ENCODE measurements at places on chromosomes 16 and 17. TPM values are rescaled to one million over a fixed set of nuclear protein-coding genes. Genes with fewer than 3 reads are reported as not detected.

DNA sequence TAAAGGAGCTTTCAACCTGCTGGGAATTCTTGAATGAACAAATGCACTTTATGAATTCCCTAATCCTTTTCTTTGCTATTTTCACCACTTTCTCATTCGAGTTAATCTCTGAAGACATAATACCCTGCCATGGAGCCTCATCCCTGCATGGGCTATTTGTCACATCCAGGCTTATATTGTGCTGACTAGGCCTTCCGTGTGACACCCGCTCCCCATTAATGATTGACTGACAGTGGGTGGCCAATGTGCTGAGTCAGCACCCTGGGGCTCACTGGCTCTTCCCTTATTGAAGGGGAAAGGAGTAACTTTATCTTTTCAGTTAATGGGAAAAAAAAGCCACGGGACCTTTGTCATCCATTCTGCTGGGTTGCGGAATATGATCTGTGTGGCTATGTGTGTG, 1024.8 kb upstream of the EEF2KMT start:
- no peaks in the 10 kb centered on the region for H3K27me3 ChIP-seq
- no peaks in the 10 kb centered on the region for H3K36me3 ChIP-seq

GRCh38 chr17:39794249-39794970, 56.7 kb downstream of the GRB7 start:
- peak; percentile 60 for DNase-seq
- peak overlapping the region; percentile 31 for H3K4me3 ChIP-seq
- H3K36me3 ChIP-seq = peaks cover 36% of the 10 kb centered on the region
- H3K27ac ChIP-seq = peak overlapping the region; percentile 86
- H3K4me1 ChIP-seq = peaks cover 64% of the 10 kb centered on the region
- no peaks in the 10 kb centered on the region for H3K27me3 ChIP-seq

GRCh38 chr16:53309457-53309856, 124.8 kb upstream of the RBL2 start:
- H3K36me3 ChIP-seq = peaks cover 20% of the 10 kb centered on the region
- H3K4me3 ChIP-seq = no peak overlapping the region
- no peaks in the 10 kb centered on the region for H3K4me1 ChIP-seq
- DNase-seq = no peak

GRCh38 chr17:12282056-12282455, 261.4 kb downstream of the MAP2K4 start:
- no peaks in the 10 kb centered on the region for H3K27me3 ChIP-seq
- no peak overlapping the region for H3K27ac ChIP-seq
- H3K4me1 ChIP-seq = no peaks in the 10 kb centered on the region

GRCh38 chr16:68490829-68491575, 42.7 kb upstream of the SMPD3 start:
- no peak overlapping the region for H3K4me3 ChIP-seq
- no peaks in the 10 kb centered on the region for H3K4me1 ChIP-seq
- H3K27me3 ChIP-seq = peaks cover 16% of the 10 kb centered on the region

- no peak overlapping the region for H3K4me3 ChIP-seq
- no peaks in the 10 kb centered on the region for H3K4me1 ChIP-seq
- no peak for DNase-seq
- H3K36me3 ChIP-seq = no peaks in the 10 kb centered on the region
- H3K27ac ChIP-seq = no peak overlapping the region
Measured at GRCh38 chr17:17343160-17343735, 40.1 kb downstream of the NT5M start.

DNA sequence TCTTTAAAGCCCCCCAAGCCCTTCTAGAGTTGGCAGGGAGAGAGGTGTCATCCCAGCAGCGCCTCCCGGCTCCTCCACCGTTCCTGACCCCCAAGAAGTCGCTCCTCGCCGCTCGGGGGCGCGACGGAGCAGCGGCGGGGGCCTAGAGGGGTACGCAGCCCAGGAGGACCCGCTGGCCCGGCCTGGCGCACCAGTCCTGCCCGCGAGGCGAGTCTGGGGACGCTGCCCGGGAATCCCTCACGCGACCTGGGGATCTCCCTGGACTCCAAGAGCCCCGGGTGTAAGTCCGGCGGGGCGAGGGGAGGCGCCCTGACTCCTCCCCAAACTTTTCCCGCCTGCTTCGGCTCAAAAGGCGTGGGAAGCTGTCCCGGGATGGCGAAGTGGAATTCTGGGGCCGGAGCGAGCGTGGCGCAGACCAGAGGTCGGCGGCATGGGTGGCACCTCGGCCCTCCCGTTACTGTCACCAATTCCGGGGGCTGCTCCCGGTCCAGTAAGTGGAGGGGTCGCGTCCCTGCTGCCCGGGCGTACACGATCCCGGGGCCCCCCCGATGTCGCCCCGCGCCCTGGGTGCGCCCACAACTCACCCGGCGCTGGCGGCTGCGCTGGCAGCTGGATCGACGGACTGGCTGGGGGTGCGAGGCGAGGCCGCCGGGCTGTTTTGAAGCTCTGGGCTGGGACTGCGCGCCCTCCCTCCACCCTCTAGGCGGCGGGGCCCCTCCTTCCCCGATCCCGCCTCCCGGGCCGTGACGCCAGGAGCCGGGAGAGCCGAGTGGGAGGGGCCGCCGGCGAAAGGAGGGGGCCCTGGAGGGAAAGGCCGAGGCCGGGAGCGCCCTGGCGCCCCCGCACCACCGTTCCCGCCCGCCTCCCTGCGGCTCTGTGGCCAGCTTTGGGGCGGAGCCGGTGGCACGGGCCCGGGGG, at the start of gene EMP2:
TSS of gene EMP2 (minus strand) at position 634 of the 918 bp plus-strand sequence. CDS start 32,981 bp downstream, outside the sequence.
- no peak within 1 kb of the TSS for H3K27ac ChIP-seq
- H3K4me3 ChIP-seq = no peak within 1 kb of the TSS
- H3K4me1 ChIP-seq = no peaks in the 10 kb centered on the region
- no peak for DNase-seq
- peaks cover 53% of the 10 kb centered on the region for H3K27me3 ChIP-seq
- no peaks in the 10 kb centered on the region for H3K36me3 ChIP-seq

DNA sequence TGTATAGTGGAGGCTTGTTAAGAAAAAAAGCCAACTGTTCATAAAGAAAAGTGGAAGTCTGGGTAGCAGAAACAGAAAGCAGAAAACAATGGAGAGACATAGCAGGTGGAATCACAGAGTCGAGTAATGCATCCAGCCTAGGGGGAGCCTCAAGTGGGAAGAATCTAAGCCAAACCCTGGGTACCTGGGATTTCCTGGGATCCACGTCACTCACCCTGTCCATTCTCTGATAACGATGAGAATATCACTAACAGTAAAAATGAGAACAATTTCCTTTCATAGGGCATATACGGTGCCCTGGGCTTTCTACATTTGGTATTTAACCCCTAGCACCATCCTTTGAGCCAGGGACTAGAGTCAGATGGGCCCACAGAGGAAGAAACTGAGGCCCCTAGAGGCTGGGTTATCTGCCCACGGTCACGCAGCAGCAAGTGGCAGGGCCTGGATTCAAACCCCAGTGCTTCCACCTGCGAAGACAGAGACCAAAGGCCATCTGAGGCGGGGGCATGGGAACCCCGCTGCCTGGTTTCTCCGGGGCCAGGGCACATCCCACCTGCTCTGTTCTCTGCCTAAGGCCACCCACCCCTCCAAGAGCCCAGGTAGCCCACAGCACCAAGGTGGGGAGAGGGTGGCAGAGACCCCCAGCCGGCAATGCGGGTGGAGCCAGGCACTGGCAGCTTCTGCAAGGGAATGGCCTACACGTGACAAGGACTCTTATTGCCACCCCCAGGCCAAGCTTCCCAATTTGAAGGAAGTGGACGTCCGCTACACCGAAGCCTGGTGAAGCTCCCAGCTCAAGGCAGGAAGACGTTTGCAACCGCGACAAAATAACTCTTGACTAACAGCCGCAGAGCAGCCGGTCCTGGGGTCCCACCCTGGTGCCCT, 69.8 kb upstream of the PLCG2 start:
- H3K36me3 ChIP-seq = peaks cover 10% of the 10 kb centered on the region
- H3K27ac ChIP-seq = no peak overlapping the region
- DNase-seq = no peak
- H3K27me3 ChIP-seq = no peaks in the 10 kb centered on the region

DNA sequence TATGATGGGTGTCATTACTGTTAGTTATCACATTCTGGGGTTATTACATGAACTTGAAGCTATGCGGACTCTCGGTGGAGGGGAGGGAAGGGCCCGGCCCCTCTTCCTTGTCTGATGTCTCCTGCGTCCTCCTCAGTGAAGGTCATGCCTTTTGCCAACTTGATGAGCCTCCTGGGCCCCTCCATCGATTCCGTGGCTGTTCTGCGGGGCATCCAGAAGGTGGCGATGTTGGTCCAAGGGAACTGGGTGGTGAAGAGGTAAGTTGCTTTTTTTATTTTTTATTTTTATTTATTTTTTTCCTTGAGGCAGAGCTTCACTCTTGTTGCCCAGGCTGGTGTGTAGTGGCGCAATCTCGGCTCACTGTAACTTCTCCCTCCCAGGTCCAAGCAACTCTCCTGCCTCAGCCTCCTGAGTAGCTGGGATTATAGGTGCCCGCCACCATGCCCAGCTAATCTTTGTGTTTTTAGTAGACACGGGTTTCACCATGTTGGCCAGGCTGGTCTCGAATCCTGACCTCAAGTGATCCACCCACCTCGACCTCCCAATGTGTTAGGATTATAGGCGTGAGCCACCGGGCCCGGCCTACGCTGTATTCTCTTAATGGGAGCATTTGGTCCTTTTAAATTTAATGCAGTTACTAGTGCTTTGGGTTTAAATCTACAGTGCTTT, 21.6 kb downstream of the POLR3E start:
- peaks cover 23% of the 10 kb centered on the region for H3K36me3 ChIP-seq
- no peaks in the 10 kb centered on the region for H3K27me3 ChIP-seq
- no peak overlapping the region for H3K27ac ChIP-seq
- peaks cover 2% of the 10 kb centered on the region for H3K4me1 ChIP-seq
- H3K4me3 ChIP-seq = no peak overlapping the region

DNA sequence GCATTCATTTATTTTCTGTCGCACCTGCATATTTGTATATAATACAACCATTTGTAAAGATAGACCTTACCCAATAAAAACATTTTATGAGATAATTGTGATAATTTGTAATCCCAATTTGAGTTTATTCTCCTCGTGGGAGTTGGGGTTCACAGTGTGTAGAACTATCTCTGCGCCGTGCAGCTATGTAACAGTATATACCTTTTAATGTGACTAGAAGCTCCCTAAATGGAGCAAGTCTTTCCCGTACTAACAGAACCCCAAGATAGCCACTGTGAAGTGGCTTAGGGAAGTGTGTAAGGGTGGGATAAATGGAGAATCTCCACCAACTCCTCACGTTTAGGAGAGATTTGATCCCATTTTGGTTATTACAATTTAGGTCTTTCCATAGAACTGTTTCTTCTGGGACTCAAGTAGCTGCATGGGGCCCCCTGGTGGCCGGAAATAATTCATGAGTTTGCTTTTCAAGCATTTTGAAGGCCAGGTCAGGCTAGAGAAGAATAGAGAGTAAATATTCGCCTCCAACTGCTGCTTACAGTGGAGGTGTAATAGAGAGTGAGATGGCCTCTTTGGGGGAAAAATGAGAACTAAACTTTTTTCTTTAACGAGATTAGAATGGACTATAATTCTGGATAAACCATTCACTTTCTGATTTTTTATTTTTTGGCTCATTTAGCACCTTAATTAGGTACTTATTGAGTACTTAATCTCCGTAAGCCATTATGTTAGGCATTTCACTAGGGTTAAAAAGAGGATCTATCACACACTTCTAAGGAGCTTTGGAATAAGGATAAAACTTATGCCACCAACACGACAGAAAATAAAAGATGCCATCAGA, 4.5 kb downstream of the TMEM100 start:
- H3K27ac ChIP-seq = no peak overlapping the region
- H3K36me3 ChIP-seq = no peaks in the 10 kb centered on the region
- peak; percentile 71 for DNase-seq
- no peak overlapping the region for H3K4me3 ChIP-seq
- H3K27me3 ChIP-seq = peaks cover 30% of the 10 kb centered on the region
- H3K4me1 ChIP-seq = no peaks in the 10 kb centered on the region

DNA sequence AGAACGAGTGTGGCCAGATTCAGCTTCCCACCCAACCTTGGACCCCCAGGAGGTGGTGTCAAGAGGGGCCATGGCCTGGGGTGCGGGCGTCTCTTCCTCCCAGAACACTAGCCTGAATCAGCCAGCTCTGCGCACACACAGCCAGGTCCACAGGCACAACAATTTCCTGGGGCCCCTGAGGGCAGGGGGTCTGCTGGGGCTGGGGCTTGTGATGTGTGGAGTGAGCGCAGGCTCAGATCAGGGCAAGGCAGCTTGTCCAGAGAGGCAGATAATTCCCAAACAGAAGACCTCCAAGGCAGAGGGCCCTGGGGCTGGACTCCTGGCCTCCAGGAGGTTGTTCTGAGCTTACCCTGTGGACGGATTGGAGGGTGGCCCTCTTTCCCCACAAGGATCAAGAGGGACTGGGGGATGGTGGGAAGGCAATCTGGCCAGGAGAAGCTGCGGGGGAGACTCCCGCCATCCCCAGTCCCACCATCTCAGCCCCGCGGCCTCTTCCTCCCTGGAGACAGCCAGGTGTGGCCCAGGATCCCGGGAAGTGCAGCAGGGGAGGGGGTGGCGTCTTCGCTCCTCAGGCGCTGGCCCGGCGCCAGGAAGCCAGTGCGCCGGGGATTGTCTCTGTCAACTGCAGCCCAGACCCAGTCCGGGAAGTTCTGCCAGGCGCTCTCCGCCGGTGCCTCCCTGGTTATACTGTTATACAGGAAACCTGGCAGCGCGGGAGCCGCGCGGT, 52.0 kb upstream of the AMZ2 start:
- no peaks in the 10 kb centered on the region for H3K36me3 ChIP-seq
- peaks cover 49% of the 10 kb centered on the region for H3K27me3 ChIP-seq
- peak overlapping the region; percentile 43 for H3K4me3 ChIP-seq
- peaks cover 26% of the 10 kb centered on the region for H3K4me1 ChIP-seq

GRCh38 chr17:79810130-79811010, 13.5 kb upstream of the CBX8 start:
- H3K36me3 ChIP-seq = no peaks in the 10 kb centered on the region
- peaks cover 67% of the 10 kb centered on the region for H3K27me3 ChIP-seq
- H3K4me1 ChIP-seq = peaks cover 29% of the 10 kb centered on the region
- no peak overlapping the region for H3K27ac ChIP-seq
- peak; percentile 81 for DNase-seq

UTS2R gene
- not detected for total RNA-seq

NKD1 gene
- total RNA-seq = 0.33 TPM

SYCE1L gene
- 3.8 TPM for total RNA-seq

PRSS27 gene
- total RNA-seq = 1.2 TPM

KRTAP9-4 gene
- total RNA-seq = not detected

FBXO39 gene
- total RNA-seq = 1.5 TPM
